ENCODE measurements at places on chromosomes 7 and 10.

DNA sequence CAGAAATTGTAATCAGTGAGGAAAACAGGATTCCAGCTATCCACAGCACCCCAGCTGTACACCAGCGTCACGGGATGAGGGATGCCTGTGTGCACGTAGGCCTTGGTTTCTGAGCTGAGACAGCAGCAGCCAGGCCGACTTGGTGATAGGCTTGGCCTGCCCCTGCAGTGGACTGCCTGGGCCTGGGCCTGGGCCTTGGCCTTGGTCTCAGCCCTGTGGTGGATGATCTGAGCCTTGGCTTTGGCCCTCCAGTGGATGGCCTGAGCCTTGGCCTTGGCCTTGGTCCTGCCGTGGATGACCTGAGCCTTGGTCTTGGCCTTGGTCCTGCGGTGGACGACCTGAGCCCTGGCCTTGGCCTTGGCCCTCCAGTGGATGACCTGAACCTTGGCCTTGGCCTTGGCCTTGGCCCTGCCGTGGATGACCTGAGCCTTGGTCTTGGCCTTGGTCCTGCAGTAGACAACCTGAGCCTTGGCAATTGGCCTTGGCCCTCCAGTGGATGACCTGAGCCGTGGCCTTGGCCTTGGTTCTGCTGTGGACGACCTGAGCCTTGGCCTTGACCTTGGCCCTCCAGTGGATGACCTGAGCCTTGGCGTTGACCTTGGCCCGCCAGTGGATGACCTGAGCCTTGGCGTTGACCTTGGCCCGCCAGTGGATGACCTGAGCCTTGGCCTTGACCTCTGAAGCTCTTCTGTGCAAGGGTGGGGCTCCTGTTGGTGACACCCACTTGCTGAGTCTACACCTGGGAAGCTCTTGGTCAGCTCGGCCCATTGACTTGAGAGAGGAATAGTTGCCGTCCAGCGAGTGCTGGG, 93.8 kb downstream of the CUX1 start:
- DNase-seq, result no peak

- no peak for DNase-seq
Observed at GRCh38 chr10:72029414-72029813, 58.9 kb downstream of the SPOCK2 start.

- no peak for DNase-seq
Observed at GRCh38 chr7:36064676-36065075, 88.4 kb upstream of the EEPD1 start.

DNA sequence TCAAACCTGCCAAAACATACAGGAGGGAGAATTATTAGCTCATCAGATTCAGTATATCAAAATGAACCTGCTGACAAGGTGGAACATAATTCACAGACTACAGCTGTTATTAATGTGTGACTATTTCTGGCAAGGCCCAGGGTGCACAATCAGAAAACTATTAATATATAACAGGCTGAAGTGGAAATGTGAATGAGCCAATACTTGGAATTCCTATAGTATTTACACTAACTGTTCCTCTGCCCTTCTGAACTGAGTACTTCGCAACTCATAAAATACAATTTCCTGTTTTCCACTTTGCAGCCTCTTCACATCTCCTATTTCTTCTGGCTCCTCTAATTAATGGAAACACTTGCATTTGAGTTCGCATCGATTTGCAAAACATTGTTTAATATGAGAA, 330.8 kb downstream of the DPP6 start:
- no peak for DNase-seq

- no peak for DNase-seq
Observed at GRCh38 chr7:76020031-76020714, 25.8 kb upstream of the TMEM120A start.

GRCh38 chr7:3861941-3862340, 560.9 kb downstream of the SDK1 start:
- peak; percentile 99 for DNase-seq

GRCh38 chr10:60806921-60807320, 28.6 kb downstream of the CDK1 start:
- DNase-seq, result no peak

GRCh38 chr10:69801094-69801433, 642 bp upstream of the COL13A1 start:
- peak; percentile 61 for DNase-seq

- DNase-seq, result no peak
Observed at GRCh38 chr10:529468-530230, 159.8 kb downstream of the DIP2C start.

GRCh38 chr7:35657125-35657524, 37.8 kb downstream of the HERPUD2 start:
- DNase-seq, result no peak

DNA sequence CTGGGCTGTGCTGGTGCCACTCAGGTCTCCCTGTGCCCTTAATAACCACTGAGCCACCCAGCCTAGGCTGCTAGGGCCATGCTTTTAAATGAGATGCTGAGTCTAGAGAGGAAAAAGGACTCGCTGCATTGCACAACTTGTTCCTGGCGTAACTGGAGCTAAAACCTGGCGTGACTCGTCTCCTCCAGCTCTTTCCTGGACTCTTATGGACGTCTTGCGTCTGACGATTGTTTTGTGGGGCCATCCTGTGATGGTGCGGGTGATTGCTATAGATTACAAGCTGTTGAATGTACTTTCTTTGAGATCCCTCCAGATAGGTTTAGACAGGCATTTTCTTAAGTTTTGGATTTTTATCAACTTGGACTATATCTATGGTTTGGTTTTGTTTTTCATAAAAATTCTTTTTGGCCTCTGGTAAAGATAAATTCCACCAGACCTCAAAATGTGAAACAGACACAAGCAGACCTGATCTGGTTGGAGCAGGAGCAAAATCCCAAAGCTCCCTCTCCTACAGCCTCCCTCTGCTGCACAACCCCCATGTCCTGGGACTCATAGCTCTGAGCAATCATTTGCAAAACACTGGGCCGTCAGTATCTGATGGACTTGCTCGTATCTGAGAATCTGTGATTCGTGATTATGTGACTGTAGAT, 230.3 kb downstream of the ARHGAP12 start:
- DNase-seq, result no peak

DNA sequence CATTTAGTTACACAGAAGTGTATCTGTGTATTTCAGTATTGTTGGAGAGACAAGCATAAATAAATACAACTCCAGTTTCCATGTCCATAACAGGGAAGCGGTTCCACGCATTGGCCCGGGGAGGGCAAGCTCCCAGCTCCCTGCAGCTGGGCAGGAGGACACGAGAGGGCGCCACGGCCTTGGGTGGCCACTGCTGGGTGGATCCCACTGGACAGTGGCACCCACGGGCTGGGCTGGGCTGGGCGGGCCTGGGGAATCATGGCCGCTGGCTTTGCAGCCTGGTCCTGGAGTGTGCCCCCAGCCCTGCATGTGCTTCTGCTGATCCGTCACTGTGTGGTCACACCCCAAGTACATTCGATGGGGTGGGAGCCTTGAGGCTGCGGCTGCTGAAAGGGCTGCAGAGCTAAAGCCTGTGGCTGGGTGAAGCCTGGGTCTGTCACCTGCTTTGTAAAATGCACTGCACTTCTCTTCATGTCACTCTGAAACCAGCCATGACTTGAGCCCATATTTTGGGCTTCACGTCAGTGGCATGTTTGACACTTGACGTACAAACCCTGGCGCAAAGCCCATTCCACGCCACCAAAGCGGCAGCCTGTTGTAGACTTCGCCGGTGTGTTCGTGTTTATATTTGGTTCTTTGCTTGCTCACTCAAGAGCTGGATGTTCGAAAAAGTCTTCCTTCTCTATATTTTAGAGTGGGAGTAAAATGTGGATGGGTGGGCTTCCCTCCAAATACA, 27.5 kb downstream of the LRRC27 start:
- no peak for DNase-seq

GRCh38 chr7:80385508-80385907, 126.4 kb downstream of the GNAT3 start:
- no peak for DNase-seq

- no peak for DNase-seq
Observed at GRCh38 chr10:7397049-7398035, 13.5 kb downstream of the SFMBT2 start.

DNA sequence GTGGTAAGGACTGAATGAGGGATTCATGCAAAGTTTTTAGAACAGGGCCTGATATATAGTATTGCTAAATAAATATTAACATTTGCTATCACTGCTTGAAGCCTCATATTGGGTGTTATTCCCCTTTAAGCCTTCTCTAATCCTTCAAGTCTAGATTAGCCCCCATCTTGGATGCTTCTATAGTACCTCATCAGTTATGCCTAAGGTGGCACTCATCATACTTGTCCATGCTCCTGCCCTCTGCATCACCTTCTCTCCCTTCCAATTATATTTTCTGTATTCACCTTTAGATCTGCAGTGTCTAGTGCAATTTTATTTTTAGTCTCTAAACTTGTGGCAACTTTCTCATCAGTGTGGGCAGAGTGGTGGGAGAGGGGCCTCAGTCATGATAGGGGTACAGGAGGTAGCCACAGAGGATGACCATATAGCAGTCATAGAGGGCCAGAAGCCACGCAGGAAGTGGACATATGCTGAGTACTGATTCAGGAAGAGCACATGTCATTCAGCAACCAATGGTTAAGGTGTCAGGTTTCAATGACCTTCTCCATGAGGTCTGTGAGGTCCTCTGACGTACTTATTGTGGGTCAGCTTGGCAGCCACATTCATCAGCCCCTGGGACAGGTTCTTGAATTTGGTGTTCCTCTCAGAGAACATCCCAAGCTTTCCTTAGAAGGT, 2.5 kb downstream of the ENTPD1 start:
- no peak for DNase-seq

GRCh38 chr10:77162697-77163096, 474.9 kb downstream of the KCNMA1 start:
- no peak for DNase-seq

DNA sequence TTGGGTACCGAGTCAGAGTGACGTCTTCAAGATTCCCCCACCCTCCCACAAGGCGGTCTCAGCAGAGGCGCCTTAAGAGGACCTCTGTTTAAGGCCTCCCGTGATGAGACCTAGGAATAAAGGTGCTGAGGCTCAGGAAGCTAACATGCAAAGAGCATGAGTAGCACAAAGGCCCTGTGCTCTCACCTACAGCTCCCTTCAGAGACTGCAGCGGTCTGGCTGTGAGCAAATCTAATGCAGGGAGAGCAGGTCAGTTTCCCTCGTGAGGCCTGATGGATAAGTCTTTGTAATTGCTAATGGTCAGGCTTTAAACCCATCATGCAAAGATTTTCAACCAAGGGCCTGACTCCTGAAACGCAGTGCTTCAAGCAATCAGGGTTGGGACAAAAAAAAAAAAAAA, 909.3 kb upstream of the GHITM start:
- DNase-seq, result no peak

GRCh38 chr7:149216402-149216801, 21.1 kb downstream of the ZNF282 start:
- no peak for DNase-seq

- no peak for DNase-seq
Observed at GRCh38 chr10:73744664-73744975, 448 bp downstream of the SEC24C start.

GRCh38 chr10:33706746-33707145, 372.3 kb upstream of the NRP1 start:
- peak; percentile 2 for DNase-seq

GRCh38 chr10:24259365-24260130, 50.6 kb downstream of the KIAA1217 start:
- peak; percentile 9 for DNase-seq

GRCh38 chr7:100623951-100624824, 11.8 kb downstream of the MOSPD3 start:
- no peak for DNase-seq

- peak; percentile 95 for DNase-seq
Observed at GRCh38 chr7:23347682-23348180, 48.6 kb downstream of the MALSU1 start.

DNA sequence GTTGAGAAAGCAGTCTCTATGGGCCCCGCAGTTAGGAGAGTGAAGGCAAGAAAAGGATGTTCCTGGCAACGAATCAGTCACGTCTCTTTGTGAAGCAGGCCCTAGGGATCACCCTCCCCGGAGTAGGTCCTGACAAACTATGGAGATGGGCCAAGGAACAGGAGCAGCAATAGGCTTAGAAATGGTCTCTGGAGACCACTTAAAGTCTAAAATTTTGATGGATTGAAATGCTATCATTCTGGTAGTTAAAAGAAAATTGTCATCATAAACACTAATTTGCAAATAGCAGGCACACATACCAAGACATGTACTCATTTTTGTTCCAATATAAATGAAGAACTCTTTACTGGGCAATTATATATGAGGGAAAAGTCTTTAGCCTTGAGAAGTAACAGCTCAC, 123.5 kb downstream of the ITGB8 start:
- DNase-seq, result no peak

DNA sequence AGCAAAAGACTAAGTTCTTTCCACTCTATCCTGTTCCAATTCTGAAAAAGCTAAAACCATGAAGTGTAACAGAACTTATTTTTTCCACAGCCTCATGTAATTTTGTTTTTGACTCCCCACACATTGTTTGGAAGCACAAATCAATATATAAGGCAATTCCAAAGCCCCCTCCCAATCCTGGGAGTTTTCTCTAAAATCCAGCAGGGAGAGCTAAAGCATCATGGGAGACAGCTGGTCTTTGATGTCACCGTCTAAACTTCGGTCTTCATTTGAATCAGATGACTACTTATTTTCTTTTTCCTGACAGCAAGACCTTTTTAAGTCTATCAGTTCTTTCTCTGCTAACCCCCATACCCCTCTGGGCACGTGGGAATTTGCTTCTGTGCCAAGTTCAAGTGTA, 33.3 kb upstream of the PON1 start:
- DNase-seq, result no peak

DNA sequence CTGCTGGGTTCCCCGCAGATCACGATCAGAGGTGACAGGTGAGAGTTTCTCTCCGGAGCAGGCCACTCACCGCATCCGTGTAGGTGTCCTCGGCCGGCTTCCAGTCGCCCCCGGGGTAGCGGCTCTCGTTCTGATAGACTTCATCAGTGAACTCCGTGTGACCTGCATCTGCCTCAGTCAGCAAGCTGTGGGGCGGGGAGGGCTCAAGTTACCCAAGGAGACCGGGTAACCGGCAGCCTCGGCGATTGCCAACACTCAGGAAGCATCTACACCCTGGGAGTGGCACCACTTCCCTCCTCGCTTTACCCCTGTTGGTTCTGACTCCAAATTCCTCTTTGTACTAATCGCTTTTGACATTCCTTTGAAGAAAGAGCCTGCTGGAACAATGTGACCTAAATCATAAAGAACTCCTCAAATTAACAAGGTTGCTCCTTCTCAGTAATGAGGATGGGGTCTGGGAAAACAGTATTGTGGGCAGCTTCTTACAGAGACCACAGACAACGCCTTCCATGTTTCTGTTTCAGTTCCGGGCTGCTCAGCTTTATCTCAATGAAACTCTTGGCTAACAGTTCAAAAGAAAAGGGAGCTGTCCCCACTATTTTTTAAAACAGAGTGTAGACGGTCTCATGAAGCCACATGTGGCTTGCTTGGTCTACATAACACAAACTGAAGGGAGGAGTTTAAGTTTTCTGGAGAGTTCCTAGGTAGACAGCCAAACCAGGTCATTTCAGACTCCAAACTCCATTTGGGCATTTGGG, 118.1 kb downstream of the MYOF start:
- DNase-seq, result no peak

DNA sequence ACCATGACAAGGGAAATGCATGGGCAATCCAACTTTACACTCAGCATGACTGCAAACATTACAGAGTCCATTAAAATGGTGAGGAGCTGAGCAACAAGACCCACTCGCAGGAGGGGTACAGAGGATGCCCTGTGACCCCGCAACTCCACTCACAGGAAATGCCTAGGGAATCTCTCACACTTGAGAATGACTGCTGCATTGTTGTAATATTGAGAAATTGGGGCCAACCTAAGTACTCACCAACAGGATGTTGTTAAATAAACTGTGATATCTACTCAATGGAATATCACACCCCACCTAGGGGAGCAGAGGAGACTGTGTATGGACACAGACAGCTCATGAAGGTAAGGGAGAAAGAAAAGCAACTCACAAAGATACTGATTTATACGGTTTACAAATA, 53.4 kb upstream of the CAMK2B start:
- peak; percentile 98 for DNase-seq

Measured in NCI-H226 (cell line).